Activated B cell treated with CpG ODN at 0.5 μM for 24 hours (primary cell): ENCODE measurements at places on chromosomes 12 and 14. TPM values are rescaled to one million over a fixed set of nuclear protein-coding genes. Genes with fewer than 3 reads are reported as not detected.

Gene SMARCD1
- 101 and 108 TPM in 2 replicates for total RNA-seq

Gene LRFN5
- total RNA-seq = 0.11 TPM in 1 of 2 replicates, not detected in the other

Gene RAD51AP1
- 5.6 and 5.9 TPM in 2 replicates for total RNA-seq

Gene ACOT4
- total RNA-seq = 0.60 and 1.2 TPM in 2 replicates

DNA sequence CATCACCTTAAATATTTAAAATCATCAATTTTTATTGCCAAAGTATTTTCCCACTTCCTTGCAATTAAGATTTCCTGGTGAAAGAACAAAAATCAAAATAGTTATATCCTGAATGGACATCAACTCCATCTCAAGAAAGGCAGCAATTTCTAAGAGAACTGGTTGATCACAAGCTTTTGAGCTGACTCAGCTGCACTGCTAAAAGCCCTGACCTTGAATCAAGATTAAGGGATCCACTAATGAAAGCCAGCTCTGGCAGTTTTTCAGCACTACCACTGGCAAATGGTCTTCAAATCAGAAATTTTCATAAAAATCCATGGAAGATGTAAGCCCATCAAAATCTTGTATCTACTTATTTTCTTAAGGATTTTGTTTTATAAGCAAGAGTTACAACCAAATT lies 123.4 kb downstream of the SLC6A15 start:
- no peak for DNase-seq

DNA sequence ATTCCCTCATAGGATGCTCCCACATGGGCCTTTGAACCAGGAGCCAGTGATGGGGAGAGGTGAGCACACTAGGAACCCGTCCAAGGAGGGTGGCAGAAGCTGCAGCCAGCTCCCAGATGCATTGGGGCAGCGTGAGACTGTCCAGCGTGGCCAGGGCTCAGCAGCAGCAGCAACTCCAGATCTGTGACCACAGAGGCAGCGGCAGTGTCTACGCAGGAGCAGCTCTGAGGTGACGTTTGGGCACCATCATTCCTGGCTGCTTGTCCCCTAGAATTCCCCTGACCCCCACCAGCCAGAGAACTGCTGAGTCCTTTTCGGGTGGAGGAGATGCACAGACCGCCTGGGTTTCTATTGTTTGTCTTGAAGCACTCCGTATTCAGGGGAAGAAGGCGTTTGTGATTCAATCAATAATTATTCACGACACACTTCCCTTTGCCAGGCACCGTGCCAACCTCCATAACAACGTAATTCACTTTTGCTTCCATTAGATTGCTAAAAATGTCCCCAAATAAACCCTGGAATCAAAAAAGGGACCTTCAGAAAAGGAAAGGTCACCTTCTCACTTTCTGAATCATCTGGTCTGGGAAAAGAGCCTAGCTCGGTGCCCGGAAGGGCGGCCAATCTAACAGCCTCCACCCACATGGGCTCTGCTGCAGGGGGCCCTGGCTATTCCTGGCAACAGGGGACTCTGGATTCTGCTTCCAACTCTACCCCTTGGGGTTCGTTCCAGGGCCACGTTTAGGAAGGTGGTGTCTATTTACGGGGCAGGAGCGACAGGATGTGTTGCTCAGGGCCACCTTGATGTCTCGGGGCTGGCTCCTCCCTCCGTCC lies 11.4 kb upstream of the BDKRB2 start:
- DNase-seq = no peak

- DNase-seq = no peak
Observed at GRCh38 chr14:94612580-94613554, 676 bp downstream of the SERPINA3 start.

DNA sequence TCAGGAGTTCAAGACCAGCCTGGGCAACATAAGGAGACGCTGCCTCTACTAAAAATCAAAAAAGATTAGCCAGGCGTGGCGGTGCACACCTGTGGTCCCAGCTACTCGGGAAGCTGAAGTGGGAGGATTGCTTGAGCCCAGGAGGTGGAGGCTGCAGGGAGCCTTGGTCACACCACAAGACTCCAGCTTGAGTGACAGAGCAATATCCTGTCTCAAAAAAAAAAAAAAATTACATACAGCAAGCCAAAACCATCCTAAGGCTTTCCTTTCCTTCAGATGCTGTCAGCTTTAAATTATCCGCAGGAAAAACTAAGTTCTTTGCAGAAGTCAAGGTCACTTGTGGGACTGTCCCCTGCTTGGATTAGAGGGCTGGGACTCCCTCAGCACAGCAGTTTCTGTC lies 1.3 kb downstream of the CS start:
- no peak for DNase-seq

GRCh38 chr12:46214668-46215436 lies 54.0 kb downstream of the SLC38A1 start:
- no peak for DNase-seq

DNA sequence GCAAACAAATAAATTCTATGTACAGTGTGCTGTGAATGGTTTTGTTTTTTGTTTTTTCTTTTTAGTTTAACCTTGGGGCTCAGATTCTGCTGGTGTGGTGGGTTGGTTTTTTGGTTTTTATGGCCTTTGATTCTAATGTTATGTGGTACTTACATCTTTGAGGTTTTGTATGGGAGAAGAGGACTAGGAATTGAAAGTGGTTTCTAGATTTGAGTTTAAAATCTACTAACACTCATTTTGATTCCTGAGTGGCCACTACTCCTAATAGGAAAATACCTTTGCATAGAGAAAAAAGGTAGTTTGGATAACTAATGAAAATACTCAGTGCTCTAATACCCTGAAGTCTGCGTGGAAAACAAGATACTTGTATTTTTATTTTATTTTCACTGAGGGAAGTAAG lies 137.7 kb downstream of the MON2 start:
- DNase-seq = no peak

DNA sequence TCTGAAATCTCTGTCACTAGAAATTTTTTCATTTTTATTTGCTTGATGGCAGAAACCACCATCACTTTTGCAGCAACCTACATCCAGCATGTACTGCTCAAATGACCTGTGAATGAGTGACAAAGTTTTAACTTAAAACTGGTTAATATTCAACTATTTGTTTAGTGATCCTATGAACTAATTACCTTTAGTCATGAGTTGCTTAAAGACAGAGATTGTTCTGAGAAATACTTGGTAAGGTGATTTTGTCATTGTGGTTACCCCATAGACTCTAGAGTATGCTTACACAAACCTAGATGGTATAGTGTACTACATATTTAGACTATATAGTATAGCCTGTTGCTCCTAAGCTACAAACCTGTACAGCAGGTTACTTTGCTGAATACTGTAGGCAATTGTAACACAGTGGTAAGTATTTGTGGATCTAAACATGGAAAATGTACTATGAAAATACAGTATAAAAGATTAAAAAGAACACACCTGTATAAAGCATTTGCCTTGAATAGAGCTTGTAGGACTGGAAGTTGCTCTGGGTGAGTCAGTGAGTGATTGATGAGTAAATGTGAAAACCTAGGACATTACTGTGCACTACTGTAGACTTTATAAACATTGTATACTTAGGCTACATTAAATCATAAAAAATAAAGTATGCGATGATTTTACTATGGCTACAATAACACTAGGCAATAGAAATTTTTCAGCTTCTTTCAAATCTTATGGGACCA lies 256.6 kb upstream of the PPFIA2 start:
- no peak for DNase-seq

DNA sequence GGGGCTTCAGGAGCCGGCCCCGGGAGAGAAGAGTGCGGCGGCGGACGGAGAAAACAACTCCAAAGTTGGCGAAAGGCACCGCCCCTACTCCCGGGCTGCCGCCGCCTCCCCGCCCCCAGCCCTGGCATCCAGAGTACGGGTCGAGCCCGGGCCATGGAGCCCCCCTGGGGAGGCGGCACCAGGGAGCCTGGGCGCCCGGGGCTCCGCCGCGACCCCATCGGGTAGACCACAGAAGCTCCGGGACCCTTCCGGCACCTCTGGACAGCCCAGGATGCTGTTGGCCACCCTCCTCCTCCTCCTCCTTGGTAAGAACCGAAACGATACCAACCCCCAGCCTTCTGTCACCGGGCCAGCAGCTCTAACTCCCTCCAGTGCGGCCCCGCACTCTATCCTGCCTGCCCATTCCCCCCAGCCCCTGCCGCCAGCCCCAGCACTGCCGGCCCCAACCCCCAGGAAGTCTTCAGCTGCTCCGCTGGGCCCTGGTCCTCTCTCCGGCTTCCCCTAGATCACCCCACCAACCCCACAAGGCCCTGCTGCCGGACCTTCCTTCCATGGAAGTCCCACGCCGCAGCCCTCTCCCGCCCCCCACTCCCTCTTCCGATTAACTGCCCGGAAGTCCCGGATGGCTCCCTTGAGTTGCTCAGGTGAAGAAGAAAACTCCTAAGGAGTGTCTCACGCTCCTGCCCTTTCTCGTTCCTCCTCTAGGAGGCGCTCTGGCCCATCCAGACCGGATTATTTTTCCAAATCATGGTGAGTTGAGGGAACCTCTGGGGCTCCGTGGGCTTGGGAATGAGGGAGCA lies 693 bp downstream of the LRP10 start:
- peak; percentile 69 for DNase-seq

DNA sequence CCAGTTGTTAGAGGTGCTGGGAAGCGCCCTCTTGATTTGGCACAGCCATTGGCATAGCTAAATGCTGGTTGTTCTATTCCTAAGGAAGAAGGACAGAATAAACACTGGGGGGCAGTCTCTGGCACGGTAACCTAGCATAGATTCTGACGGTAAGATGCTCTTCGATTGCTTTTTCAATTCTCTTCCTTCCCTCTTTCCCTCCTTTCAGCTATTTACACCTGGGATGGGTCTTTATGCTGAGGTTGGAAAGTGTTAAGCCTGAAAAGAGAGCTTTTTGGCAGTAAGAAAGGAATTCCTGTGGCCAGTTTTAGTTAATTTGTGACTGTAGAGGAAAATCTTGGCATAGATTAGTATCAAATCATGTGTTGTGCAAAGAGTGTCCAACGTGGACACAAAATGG lies 162.8 kb downstream of the SNAPC1 start:
- no peak for DNase-seq

- no peak for DNase-seq
Observed at GRCh38 chr12:110234331-110234751, 46.7 kb upstream of the ATP2A2 start.

GRCh38 chr12:122293081-122293480 lies 26.8 kb upstream of the VPS33A start:
- DNase-seq = no peak

GRCh38 chr12:68962877-68963855 lies 30.2 kb upstream of the CPM start:
- DNase-seq = no peak

GRCh38 chr12:6620137-6620884 lies 13.1 kb upstream of the CHD4 start:
- peak; percentile 53 for DNase-seq

DNA sequence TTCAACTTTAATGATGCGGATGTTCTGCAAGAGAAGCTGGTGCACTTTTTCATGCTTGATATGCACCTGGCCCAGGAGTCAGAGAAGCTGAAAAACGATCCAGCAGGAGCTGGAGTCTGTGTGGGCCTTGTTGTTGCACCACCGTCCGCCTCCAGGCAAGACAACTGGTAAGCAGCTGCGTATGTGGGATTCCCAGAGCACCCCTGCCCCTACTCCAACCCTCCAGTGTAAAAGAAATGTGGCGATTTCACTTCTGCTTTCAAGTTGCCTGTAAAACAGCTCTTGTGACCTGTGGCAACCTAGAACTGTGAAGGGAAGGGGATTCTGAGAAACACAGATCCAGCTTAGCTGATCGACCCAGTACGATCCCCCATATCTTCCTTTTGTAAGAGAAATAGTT lies 154.1 kb upstream of the PELI2 start:
- no peak for DNase-seq

DNA sequence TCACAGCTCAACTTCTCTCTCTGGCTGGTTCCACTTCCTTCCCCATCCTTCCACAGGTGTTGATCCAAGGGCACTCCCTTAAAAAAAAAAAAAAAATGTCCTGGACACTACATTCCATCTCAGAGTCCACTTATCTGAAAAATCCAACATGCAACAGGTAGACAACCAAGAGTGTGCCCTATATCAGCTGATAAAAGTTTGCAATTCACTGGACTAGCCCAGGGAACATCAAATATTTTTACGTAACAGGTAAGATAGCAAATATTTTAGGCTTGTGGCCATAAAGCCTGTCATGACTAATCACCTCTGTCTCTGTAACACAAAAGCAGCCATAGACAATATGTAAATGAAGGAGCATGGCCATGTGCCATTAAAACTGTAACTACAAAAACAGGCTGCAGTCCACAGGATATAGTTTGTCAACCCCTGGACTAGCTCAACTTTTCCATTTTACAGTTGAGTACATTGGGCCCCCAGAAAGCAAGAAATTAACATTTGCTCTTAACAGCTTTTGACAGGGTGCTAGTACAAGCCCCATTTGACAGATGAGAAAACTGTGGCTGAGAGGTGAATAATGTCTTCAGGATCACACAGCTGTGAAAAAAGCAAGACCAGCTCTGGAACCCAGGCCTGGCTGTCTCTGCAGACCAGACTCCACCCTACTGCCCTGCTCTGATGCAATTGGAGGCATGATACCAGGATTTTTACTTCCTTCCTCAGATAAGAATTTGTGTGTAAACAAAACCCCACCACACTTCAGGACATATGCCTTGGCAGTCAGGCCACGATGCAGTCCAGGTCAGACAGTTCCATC lies 68.9 kb downstream of the CMKLR1 start:
- no peak for DNase-seq

DNA sequence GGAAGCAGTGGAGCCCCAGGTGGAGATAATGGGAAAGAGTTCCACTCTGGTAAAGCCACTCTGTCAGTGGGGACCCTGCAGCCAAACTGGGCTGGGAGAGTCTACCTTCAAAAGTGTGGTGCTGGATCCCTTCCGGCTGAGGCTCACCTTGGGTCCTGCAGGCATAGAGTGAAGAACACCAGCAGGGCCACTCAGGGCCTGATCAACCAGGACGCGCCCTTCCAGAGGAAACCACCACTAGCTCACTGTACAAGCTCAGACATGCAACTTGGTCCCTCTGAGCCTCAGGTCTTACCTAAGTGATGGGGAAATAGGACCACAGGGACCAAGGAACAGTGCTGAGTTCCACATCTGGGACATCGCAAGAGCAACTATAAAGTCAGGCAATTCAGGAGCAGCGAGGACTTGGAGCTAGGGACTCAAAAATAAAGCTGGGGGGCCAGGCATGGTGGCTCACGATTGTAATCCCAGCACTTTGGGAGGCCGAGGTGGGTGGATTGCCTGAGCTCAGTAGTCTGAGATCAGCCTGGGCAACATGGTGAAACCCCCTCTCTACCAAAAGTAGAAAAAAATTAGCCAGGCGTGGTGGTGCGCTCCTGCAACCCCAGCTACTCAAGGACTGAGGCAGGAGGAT lies 5.9 kb upstream of the PRPH start:
- DNase-seq = no peak
